ENCODE measurements at places on chromosomes 1 and 21. TPM values are rescaled to one million over a fixed set of nuclear protein-coding genes. Genes with fewer than 3 reads are reported as not detected.

The OR2L3 gene
- total RNA-seq = 0.21 TPM

The CYP4B1 gene
- total RNA-seq = 0.17 TPM

The CD247 gene
- total RNA-seq = not detected

The FAM72D gene
- total RNA-seq = 4.0 TPM

The S100A1 gene
- not detected for total RNA-seq

The TARS2 gene
- total RNA-seq = 30.5 TPM

The SELENBP1 gene
- not detected for total RNA-seq

The EPHB2 gene
- total RNA-seq = 46.3 TPM

The LIPI gene
- total RNA-seq = not detected

The PLK3 gene
- total RNA-seq = 106 TPM

The ACBD3 gene
- 50.3 TPM for total RNA-seq

The ANGPTL1 gene
- total RNA-seq = not detected

The OR2L2 gene
- 0.19 TPM for total RNA-seq

The PLA2G4A gene
- total RNA-seq = 8.4 TPM

The MMEL1 gene
- total RNA-seq = not detected

The C1orf210 gene
- total RNA-seq = 7.2 TPM

The ASCL5 gene
- not detected for total RNA-seq

The GPR52 gene
- 3.2 TPM for total RNA-seq

The TTC34 gene
- 0.17 TPM for total RNA-seq

The AVPR1B gene
- total RNA-seq = not detected

The LDLRAD1 gene
- total RNA-seq = not detected

The FAAH gene
- 21.0 TPM for total RNA-seq

The CCDC27 gene
- total RNA-seq = not detected

The S100A2 gene
- 2,255 TPM for total RNA-seq

The GBP5 gene
- total RNA-seq = not detected

The HEATR1 gene
- total RNA-seq = 52.5 TPM

The CYP2J2 gene
- total RNA-seq = 0.88 TPM

Data from mammary epithelial cell (primary cell).